ENCODE measurements at places on chromosomes 1 and 21.

DNA sequence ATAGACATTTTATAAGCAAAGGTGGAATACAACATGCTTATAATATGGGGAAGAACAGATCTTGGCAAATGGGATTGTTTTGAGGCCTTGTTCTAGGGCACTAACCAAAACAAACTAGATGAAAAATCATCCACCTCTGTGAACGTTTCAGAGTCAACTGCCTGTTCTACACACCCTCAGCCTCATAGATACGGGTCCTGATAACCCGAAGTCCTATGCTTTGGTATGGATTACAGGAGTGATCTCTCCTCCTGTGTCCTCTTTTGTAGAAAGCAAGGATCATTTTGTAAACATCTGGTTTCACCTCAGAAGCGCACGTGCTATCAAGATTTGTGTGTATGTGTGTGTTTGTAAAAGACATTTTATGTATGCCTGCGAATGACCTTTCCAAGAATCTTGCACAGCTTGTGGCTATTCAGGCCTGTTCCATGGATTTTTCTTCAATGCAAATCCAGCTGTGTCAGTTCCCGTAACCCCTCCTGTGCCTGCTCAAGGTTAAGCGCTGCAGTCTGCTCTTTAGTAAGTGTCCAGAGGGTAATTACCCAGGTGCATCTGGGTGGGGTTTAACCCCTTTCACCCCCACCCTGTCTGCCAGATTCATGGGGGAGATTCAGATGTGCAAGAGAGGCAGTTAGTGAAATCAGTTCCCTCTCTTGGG lies 132.4 kb downstream of the ROR1 start:
- no peak for DNase-seq

DNA sequence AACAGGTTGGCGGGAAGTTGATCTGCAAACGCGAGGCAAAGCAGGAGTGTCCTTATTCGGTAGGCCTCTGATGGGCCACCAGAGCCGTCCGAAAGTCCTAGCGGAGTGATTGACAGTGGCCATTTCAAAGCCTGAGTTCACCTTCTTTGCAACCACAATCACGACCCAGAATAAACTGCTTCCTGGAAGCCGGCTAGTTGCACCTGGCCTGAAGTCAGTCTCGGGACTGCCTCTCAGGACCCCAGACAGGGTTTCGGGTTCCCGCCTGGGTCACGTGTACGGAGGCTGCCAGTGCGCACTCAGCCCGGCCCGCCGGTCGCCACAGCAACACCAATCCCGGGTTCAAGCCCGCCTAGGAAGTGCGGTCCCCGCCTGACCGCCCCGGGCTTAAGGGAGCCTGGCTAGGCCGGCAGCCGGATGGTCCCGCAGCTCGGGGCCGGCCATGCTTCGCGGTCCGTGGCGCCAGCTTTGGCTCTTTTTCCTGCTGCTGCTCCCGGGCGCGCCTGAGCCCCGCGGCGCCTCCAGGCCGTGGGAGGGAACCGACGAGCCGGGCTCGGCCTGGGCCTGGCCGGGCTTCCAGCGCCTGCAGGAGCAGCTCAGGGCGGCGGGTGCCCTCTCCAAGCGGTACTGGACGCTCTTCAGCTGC lies at the start of gene TOR3A:
TSS of gene TOR3A (plus strand) at position 384 of the 646 bp plus-strand sequence. CDS start at position 443, 59 bp downstream.
- DNase-seq = peak; percentile 92

GRCh38 chr1:174942547-174943255 lies 57.0 kb upstream of the CACYBP start:
- DNase-seq = no peak

- no peak for DNase-seq
Measured at GRCh38 chr1:192604979-192605620, 29.5 kb downstream of the RGS1 start.

- DNase-seq = no peak
Measured at GRCh38 chr21:44755227-44755626, 43.9 kb upstream of the TSPEAR start.

- no peak for DNase-seq
Measured at GRCh38 chr1:5151511-5151910, 497.1 kb downstream of the AJAP1 start.

GRCh38 chr1:188241629-188242028 lies 1412.9 kb downstream of the PLA2G4A start:
- DNase-seq = no peak

GRCh38 chr21:40668555-40669275 lies 178.2 kb downstream of the DSCAM start:
- no peak for DNase-seq

DNA sequence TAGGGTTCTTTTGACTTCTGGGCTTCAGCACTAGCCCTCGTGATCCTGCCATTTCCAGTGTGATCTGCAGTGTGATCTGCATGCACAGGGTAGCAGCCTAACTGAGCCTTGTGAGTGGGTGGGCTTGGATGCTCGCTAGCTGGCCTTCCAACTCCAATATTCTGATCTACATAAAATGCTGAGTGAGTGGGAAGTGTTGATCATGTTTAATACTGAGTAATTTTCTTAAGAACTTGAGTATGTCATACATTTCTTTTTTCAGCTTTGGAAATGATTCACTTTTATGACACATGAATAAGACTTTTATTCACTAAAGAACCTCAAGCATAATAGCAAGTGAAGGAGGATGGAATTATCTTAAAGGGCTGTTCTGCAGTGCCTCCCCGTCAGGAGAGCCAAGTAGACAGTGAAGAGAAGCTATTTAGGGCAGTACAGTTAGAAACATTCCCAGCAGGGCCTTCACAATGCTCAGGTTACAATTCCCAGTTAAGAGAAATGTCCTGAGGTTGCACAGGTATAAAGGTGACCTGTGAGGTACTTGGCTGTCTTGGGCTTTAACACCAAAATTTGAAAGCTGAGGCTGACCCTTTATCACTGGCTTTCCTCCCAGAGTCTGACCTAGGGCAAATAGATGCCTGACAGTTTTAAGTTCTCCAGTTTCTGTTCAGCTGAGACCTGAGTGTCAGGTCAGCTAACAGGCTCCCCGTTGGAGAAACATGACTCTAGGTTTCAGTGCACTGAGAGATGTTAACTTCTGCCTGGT lies 29.1 kb upstream of the LRRC8C start:
- DNase-seq = peak; percentile 75

GRCh38 chr1:149979245-149979971 lies 31.1 kb downstream of the OTUD7B start:
- DNase-seq = no peak

GRCh38 chr1:60894741-60895140 lies 187.6 kb upstream of the NFIA start:
- DNase-seq = no peak

DNA sequence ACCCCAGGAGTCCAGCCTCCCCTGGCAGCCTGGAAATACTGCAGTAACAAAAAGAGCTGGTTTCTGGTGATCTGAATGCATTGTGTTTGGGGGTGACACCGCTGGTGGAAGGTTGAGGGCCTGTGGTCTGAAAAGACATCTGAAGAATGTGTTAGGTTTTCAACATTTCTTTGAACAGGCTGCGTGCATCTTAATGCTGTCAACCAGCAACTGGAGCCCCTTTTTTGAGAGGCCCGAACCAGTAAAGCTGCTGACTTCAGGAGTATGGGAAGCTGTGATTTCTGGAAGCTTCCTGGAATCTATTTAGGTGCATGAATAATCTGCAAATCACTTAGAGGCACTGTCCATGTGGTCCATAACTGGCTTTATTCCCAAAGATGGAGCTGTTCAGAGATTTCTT lies 17.0 kb downstream of the ATP5PO start:
- DNase-seq = no peak

- DNase-seq = no peak
Measured at GRCh38 chr1:26785611-26786436, 1.9 kb upstream of the PIGV start.

DNA sequence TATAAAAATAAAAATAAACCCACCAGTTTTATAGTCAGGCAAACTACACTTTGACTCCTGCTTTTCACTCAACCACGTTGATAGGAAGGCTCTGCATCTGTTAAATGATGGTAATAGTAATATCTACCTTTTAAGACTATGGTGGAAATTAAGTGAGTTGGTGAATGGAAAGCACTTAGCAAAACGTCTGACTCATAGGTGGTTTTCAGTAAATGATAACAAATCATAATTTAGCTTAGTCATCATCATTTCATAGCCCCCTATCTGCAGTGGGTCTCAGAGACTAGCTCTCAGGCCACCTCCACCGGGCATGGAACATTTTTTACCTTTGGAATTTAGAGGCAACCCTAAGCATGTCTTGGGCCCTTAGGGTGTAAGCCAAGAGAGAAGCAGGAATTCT lies 160.0 kb downstream of the PDE4B start:
- no peak for DNase-seq

- no peak for DNase-seq
Measured at GRCh38 chr1:10892138-10893065, 96.0 kb upstream of the CASZ1 start.

- DNase-seq = no peak
Measured at GRCh38 chr1:88221411-88221810, 462.7 kb upstream of the PKN2 start.

DNA sequence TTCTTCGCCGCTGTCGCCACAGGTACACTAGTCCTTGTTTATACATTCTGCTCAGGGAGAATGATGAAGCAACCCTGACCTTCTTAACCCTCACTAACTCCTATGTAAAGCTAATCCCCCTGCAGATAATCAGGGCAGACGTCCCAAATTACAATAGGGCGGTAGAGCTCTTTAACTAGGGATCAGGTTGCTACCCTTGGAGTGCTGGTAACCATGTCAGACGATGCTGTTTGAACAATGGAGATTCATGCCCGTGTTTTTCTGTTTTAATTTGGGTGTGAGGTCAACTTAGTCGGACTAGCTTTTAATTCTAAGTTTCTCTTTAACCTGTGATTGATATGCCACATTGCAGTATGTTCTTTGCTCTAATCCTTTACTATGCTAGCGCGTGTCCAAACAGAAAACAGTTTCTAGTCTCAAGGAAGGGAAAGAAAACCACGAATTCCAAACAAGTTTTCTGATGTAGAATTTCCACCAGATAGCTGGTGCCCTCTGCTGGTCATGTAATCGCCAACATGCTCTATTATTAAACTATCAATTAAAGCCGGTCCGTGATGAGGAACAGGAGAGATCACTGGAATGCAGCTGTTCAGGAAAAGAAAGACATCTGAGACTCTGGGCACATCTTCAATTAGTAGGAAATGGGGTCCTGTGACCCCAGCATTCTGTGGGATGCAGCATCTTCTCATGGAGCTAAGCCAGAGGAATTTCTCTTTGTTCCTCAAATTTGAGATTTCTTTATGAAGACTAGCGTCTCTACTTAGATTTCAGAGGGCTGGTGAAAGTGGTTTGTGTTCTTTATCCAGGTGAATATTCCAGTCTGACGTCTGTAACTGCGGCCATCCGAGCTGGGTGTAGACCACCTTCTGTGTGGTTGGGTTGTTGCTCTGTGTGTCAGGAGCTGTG lies 18.3 kb upstream of the VAMP3 start:
- peak; percentile 60 for DNase-seq

- peak; percentile 31 for DNase-seq
Measured at GRCh38 chr1:54284781-54285529, 85.0 kb downstream of the MRPL37 start.

DNA sequence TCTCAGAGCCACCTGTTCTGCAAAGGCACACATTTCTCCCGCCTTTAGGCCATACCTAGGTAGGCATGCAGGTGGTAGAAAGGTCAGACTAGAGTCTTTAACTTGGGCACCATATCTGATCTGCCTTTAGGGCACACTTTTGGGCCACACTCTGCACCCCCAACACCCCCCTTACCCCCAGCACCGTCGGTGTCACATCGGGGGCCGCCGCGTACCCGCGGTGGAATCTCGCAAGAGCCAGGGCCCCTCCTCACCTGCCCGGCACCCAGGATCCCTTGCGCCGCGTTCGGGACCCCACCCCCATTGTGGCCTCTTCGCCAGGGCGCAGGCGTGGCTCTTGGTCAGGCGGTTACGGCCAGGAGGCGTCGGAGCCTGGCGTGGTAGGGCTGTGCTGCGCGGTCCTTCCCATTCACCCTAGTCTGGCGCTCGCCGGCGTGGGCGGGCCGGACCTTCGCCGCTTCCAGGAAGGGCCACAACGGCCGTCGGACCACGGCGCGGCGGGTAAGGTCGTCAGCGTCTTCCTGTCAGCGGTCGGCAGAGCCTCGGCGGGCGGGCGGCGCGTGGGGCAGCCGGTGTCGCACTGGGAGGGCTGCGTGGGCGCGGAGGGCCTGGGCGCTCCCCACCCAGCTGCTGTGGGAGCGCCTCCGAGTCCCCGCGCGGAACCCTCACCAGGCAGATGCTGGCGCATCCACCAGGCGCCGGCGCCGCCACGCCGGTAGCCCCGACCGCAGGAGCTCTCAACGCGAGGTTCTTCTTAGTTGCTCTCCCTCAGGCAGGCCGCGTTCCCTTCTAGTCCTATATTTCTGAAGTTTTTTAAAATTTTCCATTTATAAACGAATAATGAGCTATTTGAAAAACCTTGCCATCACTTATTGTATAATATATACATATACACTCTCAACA lies at the start of gene DNAH14:
TSS of gene DNAH14 (plus strand) at position 341 of the 903 bp plus-strand sequence. CDS start 23,028 bp downstream, outside the sequence.
- peak; percentile 41 for DNase-seq

GRCh38 chr1:54138994-54139393 lies 13.8 kb downstream of the CDCP2 start:
- DNase-seq = no peak

GRCh38 chr1:92536980-92537884 lies 50.5 kb upstream of the GFI1 start:
- DNase-seq = no peak

GRCh38 chr1:109826930-109827349 lies 63.2 kb upstream of the EPS8L3 start:
- no peak for DNase-seq

DNA sequence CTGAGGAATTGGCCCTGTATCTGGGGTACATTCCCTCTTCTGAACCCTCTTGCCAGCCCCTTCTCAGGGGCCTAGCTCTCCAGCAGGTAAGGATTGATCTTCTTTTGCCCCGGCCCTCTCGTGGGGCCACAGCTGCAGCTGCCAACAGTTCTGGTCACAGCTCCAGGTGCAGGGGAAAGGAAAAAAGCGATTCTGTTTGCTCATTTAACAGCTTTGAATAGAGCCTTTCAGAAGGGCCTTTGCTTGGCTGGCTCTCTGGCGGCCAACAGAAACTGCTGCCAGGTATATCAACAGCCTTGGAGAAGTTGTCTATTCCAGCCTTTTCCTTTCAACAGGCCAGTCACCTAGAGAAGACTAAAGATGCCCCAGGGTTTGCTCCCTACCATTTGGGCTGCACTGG lies 16.1 kb upstream of the FMOD start:
- DNase-seq = no peak

Measured in stimulated activated CD4-positive, alpha-beta T cell treated with anti-CD3 and anti-CD28 coated beads, Interleukin-15, amount 100 ng/mL, for 24 hours (primary cell).